ENCODE measurements at places on chromosomes 3 and 15.

- no peak for DNase-seq
These were observed 47.0 kb upstream of the TFG start for GRCh38 chr3:100662113-100662823.

DNA sequence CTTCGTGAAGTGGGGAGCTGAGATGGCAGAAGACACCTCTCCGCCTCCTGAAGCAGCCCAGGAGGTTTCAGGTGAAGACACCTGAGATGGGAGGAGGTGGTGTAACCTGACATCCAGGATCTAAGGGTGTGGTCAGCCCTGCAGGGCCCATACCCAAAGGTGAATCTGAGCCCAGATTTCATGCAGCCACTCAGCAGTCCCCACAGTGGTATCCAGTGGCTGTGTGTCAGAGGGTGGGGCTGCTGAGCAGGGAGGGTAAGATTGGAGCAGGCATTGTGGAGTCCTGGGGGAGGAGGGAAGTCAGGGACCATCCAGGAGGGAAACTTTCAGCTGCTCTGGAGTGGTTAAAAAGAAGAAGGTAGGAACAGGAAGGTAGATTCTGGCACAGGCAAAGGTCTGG, 46.0 kb upstream of the SMAD6 start:
- DNase-seq: no peak

DNA sequence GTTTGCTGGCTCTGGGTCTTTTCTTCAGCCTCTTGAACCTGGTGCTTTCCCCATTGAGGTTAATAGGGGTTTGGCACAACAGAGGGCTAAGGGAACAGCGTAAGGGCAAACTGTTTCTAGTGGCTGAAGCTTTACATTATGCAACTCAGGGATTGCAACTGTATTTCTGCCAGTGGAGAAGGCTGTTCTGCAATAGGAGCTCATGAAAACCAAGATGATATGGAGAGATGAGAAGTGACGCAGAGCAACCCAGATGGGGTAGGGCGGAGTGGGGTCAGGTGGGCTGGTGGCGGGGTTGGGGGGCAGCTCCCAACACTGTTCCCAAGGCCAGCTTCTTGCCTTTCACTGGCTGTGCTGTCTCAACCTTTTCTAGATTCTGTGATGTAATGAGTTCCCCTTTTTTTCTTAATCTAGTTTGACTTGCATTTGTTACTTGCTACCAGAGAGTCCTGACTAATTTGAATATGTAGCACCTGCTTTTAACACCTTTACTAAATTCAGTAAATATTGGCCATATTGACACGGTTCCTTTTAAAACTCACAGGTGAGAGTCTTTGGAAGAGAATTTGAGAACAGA, 7.2 kb downstream of the GXYLT2 start:
- DNase-seq: no peak

- no peak for DNase-seq
These were observed 96.1 kb upstream of the TSEN2 start for GRCh38 chr3:12388185-12388584.

GRCh38 chr3:42179110-42179725, 86.8 kb downstream of the CCK start:
- no peak for DNase-seq

GRCh38 chr3:124974691-124975090, 40.1 kb upstream of the MUC13 start:
- no peak for DNase-seq

DNA sequence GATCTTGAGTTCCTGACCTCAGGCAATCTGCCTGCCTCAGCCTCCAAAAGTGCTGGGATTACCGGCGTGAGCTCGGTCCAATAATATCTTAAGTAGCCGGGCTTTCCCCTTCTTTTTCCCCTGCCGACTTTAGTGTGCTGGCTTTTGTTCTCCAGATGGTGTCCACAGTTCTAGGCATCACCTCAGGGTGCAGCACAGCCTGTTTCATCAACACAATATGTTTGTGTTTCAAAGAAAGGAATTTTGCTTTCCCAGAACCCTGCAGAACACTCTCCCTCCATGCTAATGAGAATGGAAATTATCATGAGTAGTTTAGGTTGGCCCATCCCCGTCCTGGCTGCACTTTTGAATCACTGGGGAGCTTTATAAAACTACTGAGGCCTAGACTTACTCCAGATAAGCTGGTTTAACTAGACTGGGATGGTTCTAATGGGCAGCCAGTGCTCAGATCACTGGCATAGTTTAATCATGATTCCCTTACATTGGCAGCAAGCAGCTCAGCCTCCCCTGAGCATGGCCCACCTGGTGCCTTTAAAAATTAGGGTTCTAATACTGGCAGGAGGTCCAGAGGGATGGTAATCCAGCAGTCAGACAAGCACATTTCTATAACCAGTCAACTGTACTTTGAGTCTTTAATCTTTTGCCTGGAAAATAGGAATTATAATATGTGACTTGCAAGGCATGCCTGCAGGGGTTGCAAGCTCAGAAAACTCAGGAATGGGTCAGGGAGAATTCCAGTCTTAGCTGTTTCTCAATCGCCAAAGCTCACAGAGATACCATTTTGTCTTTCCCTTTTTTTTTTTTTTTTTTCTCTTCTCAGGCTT, 127.6 kb upstream of the RASGRP1 start:
- DNase-seq: no peak

- DNase-seq: no peak
These were observed 14.8 kb downstream of the MYL3 start for GRCh38 chr3:46848271-46849044.

DNA sequence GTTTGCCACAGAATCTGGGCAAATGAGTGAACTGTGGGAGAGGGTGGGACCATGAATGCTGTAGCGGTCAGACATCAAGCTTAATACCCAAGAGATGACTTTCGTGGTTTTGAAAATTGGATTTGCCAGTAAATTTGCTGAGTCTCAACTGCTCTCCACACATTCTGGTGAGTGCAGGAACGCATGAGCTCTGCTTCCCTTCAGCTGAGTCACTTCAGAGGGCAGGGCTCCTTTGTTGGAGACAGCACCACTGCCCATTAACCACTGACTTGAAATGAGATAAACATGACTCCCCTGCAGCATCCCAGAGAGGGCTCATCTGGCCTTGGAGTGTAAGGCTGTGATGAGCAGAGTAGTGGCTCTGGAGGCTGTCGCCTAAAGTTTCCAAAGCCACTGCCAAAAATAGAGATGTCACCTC, 22.6 kb downstream of the RARRES1 start:
- no peak for DNase-seq

- DNase-seq: no peak
These were observed 4.2 kb upstream of the CHL1 start for GRCh38 chr3:192215-192929.

DNA sequence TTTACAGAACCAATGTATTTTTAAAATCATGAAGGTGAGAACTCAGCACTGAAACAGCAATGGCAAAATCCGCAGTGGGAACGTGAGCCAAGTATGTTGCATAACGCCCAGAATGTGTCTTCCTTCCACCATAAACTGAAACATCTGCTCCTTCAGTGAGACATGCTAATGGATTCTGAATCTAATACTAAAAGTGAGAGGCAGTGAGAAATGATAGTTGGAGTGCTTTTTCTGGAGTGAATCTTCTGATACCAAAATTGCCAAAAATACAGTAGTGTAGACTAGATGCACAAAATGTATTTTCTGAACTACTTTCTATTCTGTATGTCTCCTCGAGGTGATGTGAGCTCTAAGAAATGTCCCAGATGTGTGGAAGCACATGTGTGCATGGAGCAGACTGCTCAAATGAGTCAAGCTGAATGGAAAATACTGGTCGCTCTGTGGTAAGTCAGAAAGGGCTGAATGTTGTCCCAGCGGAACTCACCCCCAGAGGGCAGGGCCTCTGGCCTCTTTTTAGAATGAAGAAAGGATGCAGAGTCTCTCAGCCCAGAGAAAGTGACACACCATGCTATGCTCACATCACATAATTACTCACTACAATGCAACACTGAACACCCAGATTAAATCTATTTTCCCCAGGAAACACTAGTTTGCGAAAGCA, 73.0 kb downstream of the ATP10A start:
- DNase-seq: no peak

GRCh38 chr15:66981771-66982170, 83.6 kb upstream of the SMAD3 start:
- no peak for DNase-seq

DNA sequence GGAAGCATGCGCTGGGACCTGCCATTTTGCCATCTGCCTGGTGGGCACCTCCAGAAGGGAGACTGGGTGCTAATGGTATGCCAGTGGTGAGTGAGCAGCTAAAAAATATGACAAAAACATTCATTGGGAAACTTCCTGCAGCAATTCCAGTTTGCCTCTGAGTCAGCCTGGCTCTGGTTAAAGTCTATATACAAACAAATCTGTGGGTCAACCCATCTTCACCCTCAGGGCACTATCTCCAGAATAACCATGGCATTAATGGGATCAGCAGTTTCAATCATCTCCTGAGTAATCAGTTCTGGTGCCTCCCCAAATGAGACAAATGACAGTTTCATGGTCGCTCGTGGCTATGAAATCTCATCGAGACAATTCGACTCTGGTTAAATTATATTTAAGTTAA, 21.5 kb downstream of the FRMD4B start:
- DNase-seq: no peak

- no peak for DNase-seq
These were observed 1.1 kb upstream of the PLCL2 start for GRCh38 chr3:16883723-16884083.

- no peak for DNase-seq
These were observed 65.0 kb downstream of the FRMD4B start for GRCh38 chr3:69320871-69321271.

DNA sequence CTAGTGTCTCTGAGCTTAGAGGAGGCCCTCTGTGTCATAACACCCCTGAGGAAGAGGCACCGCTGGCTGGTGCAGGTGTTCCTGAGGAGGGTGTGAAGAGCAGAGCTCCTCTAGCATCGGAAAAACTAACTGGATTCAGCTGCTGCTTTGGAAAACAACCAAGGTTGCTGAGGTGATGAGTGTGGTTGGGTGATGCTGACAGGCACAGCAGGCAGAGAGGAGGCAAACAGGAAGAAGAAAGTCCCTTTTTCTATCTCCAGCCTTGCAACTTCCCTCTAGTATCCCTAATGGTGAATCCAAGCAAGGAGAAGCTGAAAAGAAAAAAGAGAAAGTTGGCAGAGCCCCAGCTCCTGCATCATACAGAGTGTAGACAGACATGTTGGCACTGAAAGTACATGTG, 3.8 kb upstream of the OR4F15 start:
- no peak for DNase-seq

GRCh38 chr3:196332168-196332567, 6.0 kb downstream of the TM4SF19 start:
- no peak for DNase-seq

- no peak for DNase-seq
These were observed 328.0 kb upstream of the DNAJC19 start for GRCh38 chr3:181317508-181317907.

GRCh38 chr15:43749690-43750345, 3.6 kb downstream of the PDIA3 start:
- DNase-seq: no peak

- DNase-seq: peak; percentile 72
These were observed 48.5 kb downstream of the CHCHD6 start for GRCh38 chr3:126752303-126753190.

- no peak for DNase-seq
These were observed 10.9 kb downstream of the GPD1L start for GRCh38 chr3:32117320-32117719.

DNA sequence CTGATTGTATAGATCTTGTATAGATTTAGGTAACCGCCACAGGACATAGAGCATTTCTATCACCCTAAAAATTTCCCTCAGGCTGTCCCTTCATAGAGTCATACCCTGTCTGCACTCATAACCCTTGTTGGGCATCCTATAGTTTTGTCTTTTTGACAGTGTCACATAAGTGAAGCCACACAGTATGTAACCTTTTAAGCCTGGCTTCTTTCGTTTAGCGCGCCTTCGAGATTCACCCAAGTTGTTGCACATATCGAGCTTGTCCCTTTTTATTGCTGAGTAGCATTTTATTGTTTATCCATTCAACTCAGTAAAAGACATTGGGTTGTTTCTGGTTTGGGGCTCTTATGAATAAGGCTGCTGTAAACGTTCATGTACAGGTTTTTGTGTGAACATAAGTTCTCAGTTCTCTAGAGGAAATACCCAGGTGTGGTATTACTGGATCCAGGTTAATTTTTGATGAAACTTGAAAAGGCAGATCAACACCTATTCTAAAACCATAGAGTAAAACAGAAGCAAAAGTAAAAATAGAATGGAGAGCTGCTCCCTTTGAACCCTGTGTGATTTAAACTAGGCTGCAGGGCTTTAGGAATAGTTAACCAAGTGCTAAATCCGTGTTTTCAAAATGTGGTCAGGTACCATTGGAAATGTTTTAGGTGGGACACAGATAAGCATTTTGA, 49.5 kb downstream of the CD86 start:
- no peak for DNase-seq

GRCh38 chr3:179181021-179181472, 32.9 kb downstream of the PIK3CA start:
- no peak for DNase-seq

- no peak for DNase-seq
These were observed 26.3 kb upstream of the ZNF148 start for GRCh38 chr3:125401402-125401801.

- no peak for DNase-seq
These were observed 21.9 kb downstream of the AAGAB start for GRCh38 chr15:67232591-67232990.

DNA sequence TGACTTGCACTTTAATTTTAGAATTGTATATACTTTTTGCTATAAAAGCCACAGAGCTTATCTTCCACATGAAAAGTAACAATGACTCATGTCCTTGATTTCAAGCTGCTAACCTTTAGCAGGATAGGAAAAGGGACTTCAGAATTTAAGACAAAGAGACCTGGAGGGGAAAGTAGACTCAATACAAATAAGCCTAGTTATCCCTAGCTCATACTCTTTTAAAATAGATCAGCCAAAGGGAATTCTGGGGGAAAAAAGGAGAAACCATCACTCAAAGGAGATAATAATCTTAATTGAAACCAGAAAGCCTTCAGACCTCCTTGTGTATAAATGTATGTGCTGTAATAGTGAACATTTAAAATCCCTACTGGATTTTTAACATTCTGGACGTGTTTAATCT, 930.3 kb downstream of the NTRK3 start:
- no peak for DNase-seq

GRCh38 chr3:176755552-176755951, 441.7 kb downstream of the TBL1XR1 start:
- DNase-seq: no peak

GRCh38 chr3:43525941-43526607, 95.7 kb downstream of the ANO10 start:
- no peak for DNase-seq

GRCh38 chr3:4509983-4510755, 17.0 kb downstream of the ITPR1 start:
- DNase-seq: no peak

- no peak for DNase-seq
These were observed 35.1 kb upstream of the CSPG5 start for GRCh38 chr3:47613722-47614121.

Data from bone marrow (tissue), 2 donors.